ENCODE measurements at places on chromosomes 1 and 21.
A peak's percentile ranks its signal among the peaks of the same experiment; 100 is the strongest.

DNA sequence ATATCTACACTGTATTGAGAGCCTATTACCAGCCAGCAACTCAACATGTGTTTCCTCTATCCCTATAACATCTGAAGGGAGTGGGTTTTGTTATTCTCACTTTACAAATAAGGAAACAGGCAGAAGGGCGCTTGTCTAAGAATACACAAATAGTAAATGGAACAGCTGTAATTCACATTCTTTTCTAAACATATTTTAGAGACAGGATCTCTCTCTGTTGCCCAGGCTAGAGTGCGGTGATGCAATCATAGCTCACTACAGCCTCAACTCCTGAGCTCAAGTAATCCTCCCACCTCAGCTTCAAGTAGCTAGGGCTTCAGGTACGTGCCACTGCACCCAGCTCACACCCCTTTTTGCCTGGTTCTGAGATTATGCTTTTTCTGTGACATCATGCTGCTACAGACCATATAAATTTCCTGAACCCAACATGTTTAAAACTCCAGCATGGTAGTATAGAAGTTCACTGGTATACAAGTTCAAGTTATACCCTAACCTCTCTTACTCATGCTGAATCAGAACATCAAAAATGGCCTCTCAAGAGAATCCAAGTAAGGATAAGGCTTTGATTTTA is 8.6 kb upstream of the TACSTD2 start:
- DNase-seq, result no peak

GRCh38 chr1:18938008-18938706 is 18.3 kb downstream of the IFFO2 start:
- DNase-seq, result no peak

- peak; percentile 70 for DNase-seq
These were observed 11.0 kb upstream of the TNFRSF8 start for GRCh38 chr1:12052008-12052573.

- DNase-seq, result no peak
These were observed 34.6 kb upstream of the HEATR1 start for GRCh38 chr1:236638945-236639344.

GRCh38 chr1:208923946-208924720 is 659.4 kb upstream of the CAMK1G start:
- no peak for DNase-seq

DNA sequence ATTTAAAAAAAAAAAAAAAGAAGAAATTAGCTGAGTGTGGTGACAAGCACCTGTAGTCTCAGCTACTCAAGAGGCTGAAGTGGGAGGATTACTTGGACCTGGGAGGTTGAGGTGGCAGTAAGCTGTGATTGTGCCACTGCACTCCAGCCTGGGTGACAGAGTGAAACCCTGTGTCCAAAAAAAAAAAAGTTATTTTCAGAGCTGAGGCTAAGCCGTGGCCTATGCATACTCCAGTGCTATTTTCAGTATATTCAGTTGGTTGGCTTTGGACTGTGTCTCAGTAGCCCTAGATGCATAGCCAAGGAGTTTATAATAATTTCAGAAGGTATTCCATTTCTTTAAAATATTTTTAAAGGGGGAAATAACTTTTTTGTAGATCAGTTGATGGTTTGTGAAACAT is 140.5 kb upstream of the L1TD1 start:
- no peak for DNase-seq

GRCh38 chr1:62528015-62528414 is 69.3 kb upstream of the ANGPTL3 start:
- DNase-seq, result no peak

DNA sequence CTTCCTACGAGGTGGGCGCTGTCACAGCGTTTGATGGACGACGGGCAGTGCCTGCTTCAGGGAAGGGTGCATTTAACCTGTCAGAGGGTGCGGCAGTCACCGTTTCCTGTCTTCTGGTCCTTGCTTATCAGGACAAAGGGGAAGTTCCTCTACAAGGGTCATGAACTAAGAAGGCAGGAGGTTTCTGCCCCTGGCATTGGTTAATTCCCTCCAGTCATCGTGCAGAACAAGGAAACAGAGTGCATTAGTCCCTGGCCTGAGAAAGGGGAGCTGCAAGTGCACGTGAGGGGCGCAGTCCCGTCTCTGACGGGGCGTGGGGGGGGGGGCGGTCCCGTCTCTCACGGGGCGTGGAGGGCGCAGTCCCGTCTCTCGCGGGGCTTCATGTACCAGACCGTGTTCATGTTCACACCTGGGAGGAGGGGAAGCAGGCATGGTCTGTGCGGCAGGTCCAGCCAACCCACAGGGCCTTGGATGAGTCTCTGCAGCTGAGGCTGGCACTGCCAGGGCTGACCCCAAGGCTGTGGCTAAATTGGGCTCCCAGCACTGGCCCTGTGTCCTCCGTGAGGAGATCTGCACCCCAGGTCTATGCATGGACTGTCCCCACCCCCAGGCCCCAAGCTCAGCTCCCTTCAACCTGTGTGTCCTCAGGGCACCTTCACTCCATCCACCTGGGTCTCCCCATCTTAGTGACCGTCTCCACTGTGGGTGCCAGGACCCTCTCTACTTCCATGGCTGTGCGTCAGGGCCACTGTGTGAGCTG is 89.2 kb upstream of the COL6A1 start:
- no peak for DNase-seq

DNA sequence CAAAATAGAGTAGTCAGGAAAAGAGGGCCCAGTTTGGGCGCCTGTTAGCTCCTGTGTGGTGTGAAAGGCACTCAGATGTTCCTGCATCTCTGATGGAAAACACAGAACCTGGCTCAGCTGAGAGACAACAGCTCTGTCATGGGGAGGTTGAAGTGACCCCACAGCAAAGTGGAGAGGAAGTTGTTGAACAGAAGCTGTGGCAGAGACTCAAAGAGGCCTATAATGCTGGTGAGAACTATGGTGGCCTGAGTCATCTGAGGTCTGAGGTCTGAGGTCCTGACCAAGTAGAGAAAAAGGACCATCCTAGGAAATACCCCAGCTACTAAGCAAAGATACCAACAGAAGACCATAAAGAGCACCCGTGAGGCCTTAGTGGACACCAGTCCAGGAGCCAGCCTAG is 45.6 kb upstream of the JAK1 start:
- peak; percentile 30 for DNase-seq

- DNase-seq, result no peak
These were observed 7.3 kb downstream of the SLC1A7 start for GRCh38 chr1:53134961-53135734.

DNA sequence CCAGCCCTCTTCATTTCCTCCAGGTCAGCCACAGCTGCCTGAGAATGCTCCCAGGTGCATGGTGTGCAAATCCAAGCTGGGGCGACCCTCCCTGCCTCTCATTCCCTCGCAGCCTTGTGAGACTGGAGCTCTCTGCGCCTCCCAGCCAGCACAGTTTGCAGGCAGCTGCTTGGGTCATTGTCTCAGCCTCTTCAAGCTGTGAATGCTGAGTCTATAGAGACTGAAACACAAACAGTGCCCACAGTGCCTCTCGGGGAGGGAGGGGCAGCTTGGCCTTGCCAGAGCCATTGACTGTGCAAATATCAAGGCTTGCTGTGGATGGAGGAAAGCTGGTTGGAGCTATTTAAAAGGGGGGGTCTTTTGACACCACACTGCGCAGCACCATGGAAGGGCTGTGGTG is 10.6 kb downstream of the PLXNA2 start:
- DNase-seq, result no peak

DNA sequence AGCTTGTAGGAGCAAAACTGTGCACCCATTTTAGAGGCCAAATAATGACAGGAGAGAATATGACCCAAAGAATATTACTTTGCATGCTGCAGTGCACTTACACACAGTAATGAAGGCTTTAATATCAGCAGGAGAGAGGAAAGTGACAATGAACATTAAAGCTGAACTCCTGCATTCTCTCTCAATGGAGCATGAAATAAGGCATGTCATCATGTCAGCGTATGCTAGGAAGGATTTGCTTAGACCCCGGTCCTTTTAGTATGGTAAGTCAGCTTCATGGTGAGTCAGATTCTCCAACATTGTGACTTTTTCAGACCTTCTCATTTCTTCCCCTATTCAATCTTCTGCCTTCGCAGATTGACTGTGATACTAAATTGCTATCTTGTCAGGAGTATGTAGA is 210.7 kb upstream of the TMPRSS15 start:
- no peak for DNase-seq

DNA sequence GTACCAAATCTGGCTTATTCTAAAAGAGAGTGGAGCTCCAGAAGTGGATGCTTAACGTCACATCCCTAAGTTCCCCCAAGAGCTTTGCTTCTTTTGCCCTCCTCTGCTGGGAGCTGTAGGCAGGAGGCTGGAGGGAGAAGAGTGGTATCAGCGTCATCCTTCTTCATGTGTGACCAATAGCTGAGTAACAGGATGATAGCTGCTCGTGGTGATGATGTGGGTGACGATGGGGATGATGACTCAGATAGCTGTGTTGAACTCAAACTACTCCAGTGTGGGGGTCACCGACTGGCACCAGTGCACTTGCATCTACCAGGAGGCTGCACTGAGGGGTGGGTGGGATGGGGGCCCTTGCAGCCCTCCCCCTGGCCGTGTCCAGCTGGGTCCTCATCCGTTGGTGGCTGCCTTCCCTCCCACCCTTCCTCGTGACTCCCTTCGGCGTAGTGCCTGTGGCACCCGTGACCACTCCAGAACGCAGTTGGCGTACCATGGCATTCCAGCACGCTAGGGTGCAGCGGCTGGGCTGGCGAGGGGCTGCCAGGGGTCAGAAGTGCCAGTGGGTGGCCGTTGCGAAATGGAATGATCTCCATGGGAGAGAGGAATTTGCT is 1.1 kb downstream of the IGFN1 start:
- DNase-seq, result peak; percentile 73

DNA sequence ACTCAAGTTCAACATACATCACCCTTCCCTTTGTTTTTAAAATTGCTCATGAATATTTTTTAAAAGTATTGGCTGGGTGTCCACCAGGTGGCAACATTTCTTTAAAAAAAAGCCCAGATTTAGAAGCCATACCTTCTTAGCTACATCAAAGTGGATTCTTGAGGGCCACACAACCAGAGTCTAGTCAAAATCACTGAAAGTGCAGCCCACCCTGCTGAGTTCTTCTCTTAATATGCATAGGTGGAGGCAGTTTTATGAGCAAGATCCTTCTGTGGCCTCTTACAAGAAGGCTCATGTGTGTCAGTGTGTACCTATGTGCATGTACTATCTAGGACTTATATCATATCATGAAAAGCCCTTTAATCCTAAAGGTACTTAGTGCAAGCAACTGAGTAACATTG is 16.9 kb upstream of the GNG12 start:
- no peak for DNase-seq

DNA sequence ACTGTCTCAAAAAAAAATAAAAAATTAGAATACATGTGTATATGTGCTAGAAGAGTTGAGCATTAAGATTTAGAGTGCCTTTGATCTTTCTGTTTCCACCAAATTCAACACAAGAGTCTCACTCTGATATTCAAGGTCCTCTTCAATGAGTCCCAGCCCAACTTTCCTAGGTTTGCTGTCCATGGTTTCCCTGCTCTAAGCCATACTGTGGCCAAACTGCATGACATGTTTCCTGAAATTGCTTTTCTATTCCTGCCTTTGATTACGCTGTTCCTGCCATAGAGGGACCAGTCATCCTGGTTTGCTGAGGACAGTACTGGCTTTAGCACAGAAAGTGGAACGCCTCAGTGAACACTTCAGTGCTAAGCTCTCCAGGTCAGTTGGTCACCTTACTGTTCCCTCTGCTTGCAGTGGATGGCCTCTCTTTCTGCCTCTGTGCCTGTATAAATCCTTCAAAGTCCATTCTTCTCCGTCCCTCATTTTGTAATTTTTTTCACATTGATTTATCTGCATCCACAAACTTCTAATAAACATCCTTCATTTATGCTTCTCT is 305.9 kb upstream of the PROX1 start:
- no peak for DNase-seq

GRCh38 chr1:18948048-18948912 is 8.2 kb downstream of the IFFO2 start:
- DNase-seq, result peak; percentile 73

GRCh38 chr1:157004806-157005205 is 40.7 kb downstream of the ARHGEF11 start:
- no peak for DNase-seq

DNA sequence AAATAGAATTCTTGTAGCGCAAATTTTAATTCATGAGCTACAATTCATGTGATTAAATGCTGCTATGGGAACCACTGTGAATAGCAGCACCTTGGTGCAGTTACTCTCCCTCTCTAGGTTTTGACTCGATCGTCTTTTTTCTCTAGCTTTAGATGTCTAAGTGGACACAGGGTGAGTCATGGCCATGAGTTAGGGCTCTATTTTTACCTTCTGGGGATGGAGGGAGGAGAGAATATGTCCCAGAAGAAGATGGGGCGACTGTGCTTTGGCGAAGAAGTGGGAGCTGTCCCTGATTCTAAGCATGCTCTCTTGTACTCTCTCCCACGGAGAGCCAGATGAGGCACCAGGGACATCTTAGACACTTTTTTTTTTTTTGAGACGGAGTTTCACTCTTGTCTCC is 1.6 kb upstream of the OR2B11 start:
- no peak for DNase-seq

DNA sequence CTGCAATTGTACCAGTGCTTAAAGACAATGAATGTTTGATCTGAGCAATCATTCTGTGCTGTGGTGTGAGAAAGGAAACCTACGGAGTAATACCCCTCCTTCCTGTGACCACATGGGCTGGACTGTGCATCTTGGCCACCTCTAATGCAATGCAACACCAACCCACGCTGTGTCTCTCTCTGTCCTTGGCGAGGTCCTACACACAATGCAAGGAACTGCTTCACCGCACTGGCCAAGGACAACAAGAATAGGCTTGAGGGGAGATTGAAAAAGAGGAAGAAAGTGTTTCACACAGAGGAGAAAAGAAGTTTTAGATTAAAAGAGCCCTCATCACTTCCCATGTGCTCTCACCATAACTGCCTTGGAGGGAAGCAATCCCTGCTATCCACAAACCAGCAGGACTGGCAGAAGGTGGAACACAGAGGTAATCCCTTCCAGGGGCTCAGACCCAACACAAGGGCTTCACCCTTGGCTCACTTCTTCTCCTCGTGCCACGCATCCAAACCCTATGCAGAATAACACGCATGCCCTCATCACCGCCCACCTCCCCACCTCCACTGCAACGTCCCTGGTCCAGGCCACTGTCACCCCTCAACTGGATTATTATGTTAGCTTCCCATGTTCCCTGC is 112.5 kb upstream of the ERG start:
- DNase-seq, result no peak

- no peak for DNase-seq
These were observed 52.6 kb upstream of the EPS8L3 start for GRCh38 chr1:109816175-109816811.

GRCh38 chr1:232786845-232787455 is 18.3 kb upstream of the MAP10 start:
- DNase-seq, result no peak

- peak; percentile 51 for DNase-seq
These were observed 68.4 kb downstream of the LUZP1 start for GRCh38 chr1:23100074-23100748.

Data from activated T-cell treated with anti-CD3 and anti-CD28 coated beads, Interleukin-2, amount 50 U/mL, for 48 hours (primary cell).